Activated CD4-positive, CD25-positive, alpha-beta regulatory T cell treated with anti-CD3 and anti-CD28 coated beads, Interleukin-2, amount 50 U/mL, for 72 hours (primary cell): ENCODE measurements at places on chromosomes 11 and 22.

DNA sequence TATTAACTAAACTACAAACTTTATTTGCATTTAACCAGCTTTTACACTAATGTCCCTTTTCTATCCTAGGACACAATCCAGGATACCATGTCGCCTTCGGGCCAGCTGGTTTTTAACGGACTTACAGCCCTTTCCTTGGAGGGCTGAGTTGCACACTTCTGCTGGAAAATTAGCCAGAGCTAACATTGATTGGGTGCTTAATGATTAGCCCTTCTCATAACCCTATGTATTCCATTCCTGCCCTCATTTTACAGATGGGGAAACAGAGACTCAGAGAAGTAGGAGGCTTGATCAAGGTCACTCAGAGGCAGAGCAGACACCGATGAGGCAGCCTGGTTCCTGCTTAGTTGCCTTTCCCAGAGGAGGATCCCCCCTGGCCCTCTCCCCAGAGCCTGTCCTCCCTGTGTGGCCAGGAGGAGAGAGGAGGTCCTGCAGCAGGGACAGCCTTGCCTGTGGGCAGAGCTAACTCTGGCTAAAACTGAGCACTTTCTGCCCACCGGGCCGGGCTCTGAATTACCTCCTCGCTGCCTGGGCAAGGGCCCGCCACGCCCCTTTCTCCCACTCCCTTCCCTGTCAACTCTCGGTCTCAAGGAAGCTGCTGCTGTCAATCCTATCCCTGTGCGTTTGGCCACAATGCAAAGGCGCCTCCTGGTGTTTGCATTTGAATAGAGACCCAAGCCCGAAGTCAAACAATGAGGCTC is 59.6 kb upstream of the PAX6 start:
- DNase-seq = no peak

GRCh38 chr11:79512706-79513469 is 72.1 kb upstream of the TENM4 start:
- DNase-seq = no peak

DNA sequence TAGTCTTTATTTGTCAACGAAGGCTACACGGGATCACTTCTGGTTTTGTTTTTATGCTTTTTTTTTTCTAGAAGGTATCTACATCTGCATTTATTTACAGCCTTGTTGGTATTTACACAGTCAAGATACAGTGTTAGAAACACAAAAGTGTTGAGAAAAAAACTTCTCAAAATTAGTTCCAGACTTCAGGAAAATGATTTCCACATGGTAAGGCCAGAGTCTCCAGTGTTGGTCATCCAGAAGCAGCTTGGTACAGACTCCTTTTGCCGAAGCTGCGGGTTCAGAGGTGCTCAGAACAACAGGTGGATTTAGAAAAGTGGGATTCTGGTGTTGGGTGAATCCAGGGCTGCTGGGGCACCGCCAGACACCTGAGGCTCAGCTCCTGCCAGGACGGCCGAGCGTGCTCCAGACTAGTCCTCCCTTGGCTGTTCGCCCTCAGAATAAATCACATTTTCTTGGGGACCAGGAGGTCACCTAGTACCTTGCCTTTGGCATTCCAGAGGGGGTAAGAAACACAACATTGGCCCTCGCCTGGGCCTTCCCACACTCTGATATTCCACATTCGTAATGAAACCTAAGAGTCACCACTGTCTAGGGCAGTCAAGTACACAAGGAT is 78.7 kb upstream of the NARS2 start:
- no peak for DNase-seq

GRCh38 chr11:112605093-112605666 is 344.5 kb upstream of the PLET1 start:
- no peak for DNase-seq

GRCh38 chr11:133867456-133867855 is 22.1 kb upstream of the SPATA19 start:
- no peak for DNase-seq
